ENCODE measurements at places on chromosomes 12 and 14. TPM values are rescaled to one million over a fixed set of nuclear protein-coding genes. Genes with fewer than 3 reads are reported as not detected.

- no peak for DNase-seq
Observed at GRCh38 chr12:2057041-2057794, 4.4 kb downstream of the CACNA1C start.

- no peak for DNase-seq
Observed at GRCh38 chr12:91622981-91623380, 440.4 kb upstream of the DCN start.

DNA sequence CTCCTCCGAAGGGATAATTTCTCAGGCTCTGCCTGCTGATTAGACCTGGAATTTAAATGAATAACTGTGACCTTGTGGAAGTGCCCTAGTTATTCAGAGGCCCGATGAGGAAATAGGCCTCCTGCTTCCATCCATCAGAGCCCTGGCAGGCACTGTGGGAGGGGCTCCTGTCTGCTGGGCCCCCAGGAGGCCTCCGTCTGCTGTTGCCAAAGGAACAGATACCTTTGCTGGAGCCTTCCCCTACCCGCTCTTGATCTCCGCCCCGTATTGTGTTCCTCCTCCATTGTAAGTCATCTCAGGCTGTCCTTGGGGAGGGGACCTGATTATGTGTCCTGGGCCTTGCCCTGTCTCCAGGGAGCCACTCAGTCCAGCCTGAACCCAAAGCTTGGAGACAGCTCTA lies 112.3 kb downstream of the NRXN3 start:
- no peak for DNase-seq

DNA sequence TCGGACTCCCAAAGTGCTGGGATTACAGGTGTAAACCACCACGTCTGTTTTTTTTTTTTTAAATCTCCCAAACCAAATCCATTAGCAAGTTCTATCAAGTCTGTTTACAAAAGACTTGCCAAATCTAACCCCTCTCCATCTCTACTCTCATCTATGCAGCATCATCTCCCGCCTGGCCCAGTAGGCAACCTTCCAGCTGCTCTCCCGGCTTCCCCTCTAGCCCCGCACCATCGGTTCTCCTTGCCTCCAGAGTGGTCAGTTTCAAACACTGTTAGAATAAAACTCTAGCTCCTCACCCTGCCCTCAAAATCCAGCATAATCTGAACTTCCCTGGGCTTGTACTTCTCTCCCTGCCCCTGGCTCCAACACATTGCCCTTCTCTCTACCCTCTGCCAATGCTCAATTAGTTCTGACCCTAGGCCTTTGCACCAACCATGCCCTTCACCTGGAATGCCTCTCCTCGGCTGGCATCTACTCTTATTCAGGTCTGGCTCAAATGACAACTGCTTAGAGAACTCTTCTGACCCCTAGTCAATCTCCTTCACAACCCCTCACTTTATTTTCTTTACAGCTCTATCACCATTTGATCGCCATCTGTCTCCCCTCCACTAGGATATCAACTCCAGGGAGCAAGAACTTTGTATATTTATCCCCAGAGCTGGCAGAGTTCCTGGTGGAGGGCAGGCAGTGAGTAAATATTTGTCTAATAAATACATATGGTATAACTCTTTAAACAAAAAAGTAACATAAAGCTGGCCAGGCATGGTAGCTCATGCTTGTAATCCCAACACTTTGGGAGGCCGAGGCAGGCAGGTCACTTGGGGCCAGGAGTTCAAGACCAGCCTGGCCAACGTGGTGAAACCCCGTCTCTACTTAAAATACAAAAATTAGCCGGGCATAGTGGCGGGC lies 4.9 kb downstream of the WSB2 start:
- DNase-seq = no peak

GRCh38 chr14:94374116-94374515 lies 14.3 kb downstream of the SERPINA1 start:
- DNase-seq = no peak

- peak; percentile 73 for DNase-seq
Observed at GRCh38 chr14:104282332-104283196, 144.2 kb downstream of the KIF26A start.

The GALNT16 gene
- 4.1 TPM for total RNA-seq

The ABHD12B gene
- total RNA-seq = not detected

DNA sequence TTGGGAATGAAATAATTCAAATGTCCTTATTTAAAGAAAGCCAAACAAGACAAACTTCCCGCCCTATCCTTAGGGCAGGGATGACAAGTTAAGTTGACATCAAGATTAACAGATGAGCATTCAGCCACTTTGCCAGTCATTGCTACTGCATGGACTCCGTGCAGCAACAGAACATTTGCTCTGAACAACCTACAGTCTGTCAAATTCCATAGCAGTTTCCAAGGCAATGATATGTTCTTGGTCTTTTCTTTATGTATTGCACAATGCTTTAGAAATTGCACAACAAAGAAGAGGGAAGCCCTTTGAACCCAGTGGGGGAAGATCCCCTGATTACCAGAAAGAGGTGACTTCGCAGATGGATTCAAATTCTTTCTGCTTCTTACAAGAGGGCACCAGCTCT lies 269.8 kb downstream of the BCAT1 start:
- no peak for DNase-seq

The GLS2 gene
- total RNA-seq = 0.36 TPM

- peak; percentile 77 for DNase-seq
Observed at GRCh38 chr14:104561124-104561557, 18.4 kb upstream of the C14orf180 start.

GRCh38 chr12:39354955-39355354 lies 88.0 kb downstream of the KIF21A start:
- DNase-seq = no peak

DNA sequence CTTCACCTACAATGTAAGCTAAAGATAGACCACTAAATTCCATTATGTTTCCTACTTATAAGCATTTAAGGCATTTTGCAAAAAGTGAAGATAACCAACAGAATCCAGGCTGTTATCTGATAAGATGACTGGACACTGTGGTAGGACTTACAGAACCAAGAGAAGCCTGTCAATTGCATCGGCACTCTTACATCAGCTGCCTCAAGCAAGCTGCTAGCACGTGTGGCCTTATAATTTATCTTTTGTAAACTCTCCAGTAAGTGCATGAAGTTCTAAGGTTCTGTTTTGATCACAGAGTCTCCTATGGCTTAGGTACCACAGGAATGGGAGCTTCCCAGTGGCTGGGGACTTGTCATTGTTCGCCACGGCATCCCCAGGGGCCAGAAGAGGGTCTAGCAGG lies 88.7 kb downstream of the TRAFD1 start:
- DNase-seq = no peak

GRCh38 chr12:19154686-19155085 lies 25.2 kb downstream of the PLEKHA5 start:
- DNase-seq = no peak

- no peak for DNase-seq
Observed at GRCh38 chr12:34297126-34297789, 275.0 kb downstream of the ALG10 start.

GRCh38 chr12:117038919-117039318 lies 60.3 kb downstream of the TESC start:
- DNase-seq = no peak

GRCh38 chr14:24514209-24514608 lies 6.1 kb upstream of the CMA1 start:
- DNase-seq = no peak

The TMEM263 gene
- 130 TPM for total RNA-seq

DNA sequence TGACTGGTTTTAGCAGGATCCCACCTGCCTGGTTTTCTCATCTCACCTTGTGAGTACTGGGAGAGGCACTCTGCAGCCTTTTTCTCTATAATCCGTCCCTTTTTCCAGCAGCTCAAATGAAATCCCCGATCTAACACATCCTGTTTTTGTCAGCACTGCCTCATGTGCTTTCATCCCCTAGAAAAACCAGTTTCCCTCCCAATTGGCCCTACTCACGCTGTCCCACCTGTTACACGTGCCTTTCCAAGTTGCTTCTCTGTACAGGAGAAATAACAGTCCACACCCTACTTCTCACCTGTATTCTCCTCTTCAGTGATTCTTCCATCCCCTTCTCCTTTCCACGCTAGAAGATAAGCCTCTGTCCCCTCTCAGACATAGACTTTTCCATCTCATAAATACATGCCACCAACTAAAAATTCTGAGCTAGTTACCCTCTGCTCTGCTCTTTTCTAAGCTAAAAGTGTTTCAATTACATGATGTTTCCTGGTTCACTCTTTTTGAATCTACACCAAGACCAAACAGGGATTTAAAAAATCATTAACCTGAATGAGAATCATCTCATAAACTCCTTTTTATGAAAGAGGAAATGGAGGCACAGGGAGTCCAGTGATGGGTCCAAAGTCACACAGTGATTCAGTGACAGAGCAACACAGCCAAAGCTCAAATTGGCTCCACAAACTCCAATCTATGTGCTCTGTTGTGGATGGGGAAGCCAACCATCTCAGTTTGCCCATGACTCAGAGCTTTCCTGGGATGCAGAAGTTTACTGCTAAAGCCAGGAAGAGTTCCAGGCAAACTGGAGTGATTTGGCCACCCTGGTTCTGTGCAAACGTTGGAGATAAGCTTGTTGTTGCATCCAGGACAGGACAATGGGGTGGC lies 240.0 kb upstream of the TMEM132C start:
- no peak for DNase-seq

The EPYC gene
- total RNA-seq = 1.8 TPM

Measured in osteoblast (primary cell).